Stimulated activated CD8-positive, alpha-beta memory T cell treated with anti-CD3 and anti-CD28 coated beads, Interleukin-12 subunit alpha, Interleukin-12 subunit beta, amount 100 ng/mL, for 4 hours (primary cell): ENCODE measurements at places on chromosomes 5 and 9.

DNA sequence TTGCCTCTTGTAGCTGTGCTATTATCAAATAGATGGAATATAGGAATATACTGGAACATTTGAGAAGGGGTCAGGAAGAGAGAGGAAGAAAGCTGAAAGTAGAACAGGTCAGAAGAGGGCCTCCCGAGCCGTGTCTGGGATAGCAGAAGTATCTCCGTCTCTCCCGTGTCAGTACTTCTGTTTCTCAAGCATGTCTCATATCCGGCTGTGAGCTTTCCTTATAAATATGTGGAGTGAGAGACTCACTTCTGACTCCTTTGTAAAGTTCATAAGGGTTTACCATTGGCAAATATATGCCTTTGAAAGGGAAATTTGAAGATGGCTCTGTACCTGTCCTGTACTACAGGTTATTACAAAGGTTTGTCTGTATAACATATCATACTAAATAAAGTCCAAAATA lies 50.3 kb downstream of the MOCS2 start:
- no peak for DNase-seq

DNA sequence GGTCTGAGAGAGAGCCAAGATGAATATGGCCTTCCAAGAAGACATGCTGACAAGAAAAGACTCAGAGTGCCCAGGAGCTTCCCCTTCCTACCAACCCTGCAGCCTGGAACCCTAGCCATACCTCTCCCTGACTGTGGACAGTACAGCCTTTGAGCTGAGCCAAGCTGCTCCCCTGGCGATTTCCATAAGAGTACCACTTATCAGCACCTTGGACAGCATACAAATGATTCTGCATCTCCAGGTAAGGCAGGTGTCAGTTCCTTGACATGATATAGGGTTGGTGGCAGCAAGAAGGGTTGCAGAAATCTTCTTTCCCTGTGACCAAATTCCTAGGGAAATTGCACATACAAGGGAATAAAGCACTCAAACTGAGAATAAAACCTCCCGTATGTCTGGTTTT lies 58.3 kb downstream of the MFAP3 start:
- DNase-seq, result no peak

- DNase-seq, result peak; percentile 4
Observed at GRCh38 chr9:1009101-1009707, 32.7 kb downstream of the DMRT3 start.

DNA sequence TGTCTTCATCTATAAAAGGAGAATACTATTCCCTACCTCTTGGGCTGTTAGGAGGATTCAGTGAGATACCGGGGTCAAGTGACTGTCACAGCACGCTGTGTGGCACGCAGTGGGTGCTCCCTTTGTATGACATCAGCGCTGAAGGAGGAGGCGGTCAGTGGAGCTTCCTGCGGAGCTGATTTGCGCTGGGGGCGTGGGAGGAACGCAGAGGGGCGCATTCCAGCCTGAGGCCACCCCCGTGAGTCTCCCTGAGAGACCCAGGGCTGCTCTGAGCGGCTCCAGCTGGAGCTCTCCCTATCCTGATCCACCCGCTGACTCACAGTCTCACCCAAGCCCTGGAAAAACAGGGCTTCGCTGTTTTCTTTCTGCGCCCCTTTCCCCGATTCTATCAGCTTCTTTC lies 24.3 kb upstream of the NEURL1B start:
- DNase-seq, result no peak

DNA sequence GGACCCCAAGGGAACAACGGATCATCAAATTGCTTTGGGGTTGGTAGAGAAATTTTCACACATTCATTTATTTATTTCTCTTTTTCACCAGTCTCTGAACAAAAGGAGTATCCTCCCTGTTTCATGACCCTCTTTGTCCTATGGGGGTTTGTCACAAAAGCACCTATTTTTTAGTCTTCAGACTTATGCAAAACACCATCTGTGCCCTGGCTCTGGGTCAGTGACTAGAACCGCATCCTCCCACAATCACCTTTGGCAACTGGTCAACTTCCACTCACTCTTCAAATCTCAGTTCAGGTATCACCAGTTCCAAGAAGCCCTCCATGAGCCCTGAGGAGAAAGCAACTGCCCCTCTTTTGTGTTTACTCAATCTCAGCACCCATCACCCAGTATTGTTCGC lies 395.7 kb downstream of the CDK5RAP2 start:
- no peak for DNase-seq

GRCh38 chr9:124220946-124221451 lies 36.8 kb upstream of the NEK6 start:
- no peak for DNase-seq

GRCh38 chr5:133780619-133781280 lies 168.4 kb upstream of the FSTL4 start:
- no peak for DNase-seq

GRCh38 chr5:43772764-43773477 lies 169.9 kb downstream of the NNT start:
- no peak for DNase-seq

DNA sequence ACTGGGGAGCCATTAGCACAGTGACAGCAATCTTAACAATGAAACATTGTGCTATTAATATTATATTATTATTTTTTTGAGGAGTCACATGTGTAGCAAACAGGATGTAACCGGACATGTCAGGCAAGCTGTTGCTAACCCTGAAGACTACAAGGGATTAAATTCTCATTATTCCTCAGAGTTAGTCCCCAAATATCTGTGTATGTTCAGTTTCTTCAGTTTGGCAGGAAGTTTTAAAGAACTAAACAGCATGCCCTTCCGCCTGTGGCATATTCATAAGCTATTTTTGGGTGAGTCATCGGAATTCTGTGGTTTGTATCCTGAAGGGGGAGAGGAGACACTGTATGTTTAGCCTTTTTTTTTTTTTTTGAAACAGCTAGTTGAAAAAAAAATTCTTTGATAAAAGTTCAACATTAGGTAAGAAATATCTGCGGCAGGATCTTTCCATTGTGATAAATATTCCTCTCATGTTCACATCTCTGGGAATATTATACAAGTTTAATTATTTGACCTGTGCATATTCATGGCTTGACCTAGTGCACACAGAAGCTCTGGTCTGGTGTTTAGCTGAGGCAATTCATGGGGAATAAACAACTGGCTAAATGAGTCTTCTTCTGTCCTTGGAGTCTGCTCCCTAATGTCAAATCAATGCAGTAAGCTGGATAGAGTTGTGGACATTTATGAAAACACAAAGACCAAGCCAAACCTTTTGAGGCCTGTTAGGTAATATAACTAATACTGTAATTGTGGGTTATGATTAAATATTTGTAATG lies 202.7 kb upstream of the CDKN2B start:
- no peak for DNase-seq

- DNase-seq, result no peak
Observed at GRCh38 chr5:131685516-131686171, 50.6 kb upstream of the RAPGEF6 start.

DNA sequence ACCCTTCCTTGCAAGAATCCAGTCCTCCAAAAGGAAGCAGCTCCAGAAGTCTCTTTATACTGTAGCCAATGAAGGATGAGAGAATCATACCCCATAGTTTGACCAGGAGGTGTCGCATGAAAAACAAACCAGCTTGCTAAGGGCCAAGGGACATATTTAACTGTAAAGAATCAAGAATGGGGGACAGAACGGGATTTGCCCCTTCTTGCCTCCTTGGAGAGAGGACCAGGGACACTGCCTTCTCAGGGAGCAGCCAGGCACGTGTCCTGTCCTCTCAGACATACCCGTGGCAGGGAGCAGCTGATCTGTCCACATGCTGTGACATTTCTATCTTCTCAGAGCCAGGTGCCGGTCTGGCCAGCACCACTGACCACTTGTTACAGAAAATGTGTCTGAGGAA lies 11.7 kb downstream of the PRUNE2 start:
- DNase-seq, result no peak

- DNase-seq, result no peak
Observed at GRCh38 chr9:115469841-115470240, 351.9 kb upstream of the TNC start.

- DNase-seq, result no peak
Observed at GRCh38 chr9:27665136-27665535, 91.9 kb upstream of the C9orf72 start.

GRCh38 chr5:88685591-88686541 lies 197.1 kb downstream of the MEF2C start:
- no peak for DNase-seq

DNA sequence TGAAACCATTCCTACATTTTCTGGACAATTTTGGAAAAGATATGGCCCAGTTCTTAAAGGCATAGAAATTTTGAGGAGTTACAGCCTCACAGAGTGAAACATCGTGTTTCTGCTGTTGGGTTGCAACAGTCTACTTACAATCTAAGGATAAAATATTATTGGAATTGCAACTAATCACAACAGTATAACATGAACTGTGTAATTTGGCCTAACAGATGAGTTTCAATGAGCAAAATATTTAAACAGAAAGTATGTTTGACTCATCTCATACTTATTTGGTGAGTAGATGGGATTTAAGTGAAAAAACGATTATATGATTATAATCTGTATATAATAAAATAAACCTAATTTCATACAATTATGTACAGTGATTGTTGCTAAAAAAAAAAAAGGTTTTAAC lies 1061.8 kb downstream of the CDH12 start:
- DNase-seq, result no peak

DNA sequence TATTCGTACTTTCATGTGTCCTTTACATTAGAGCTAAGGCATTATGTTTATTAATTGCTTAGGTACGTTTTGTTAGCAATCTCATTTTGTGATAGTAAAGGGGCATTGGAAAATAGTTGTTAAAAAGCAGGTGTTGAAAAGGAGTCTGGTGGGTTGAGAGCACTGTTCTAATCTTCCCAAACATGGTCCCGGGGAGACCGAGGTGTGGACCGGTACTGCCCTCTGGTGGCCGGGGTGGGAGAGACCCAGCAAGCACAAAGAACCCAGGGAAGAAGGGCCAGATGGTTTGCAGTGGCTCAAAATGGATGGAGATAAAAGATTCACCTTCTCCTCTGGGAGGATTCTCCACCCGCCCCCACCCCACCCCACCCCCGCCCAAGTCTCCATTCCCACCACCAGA lies 26.1 kb downstream of the IDNK start:
- peak; percentile 49 for DNase-seq

GRCh38 chr5:51382521-51383130 lies 622 bp upstream of the ISL1 start:
- no peak for DNase-seq

DNA sequence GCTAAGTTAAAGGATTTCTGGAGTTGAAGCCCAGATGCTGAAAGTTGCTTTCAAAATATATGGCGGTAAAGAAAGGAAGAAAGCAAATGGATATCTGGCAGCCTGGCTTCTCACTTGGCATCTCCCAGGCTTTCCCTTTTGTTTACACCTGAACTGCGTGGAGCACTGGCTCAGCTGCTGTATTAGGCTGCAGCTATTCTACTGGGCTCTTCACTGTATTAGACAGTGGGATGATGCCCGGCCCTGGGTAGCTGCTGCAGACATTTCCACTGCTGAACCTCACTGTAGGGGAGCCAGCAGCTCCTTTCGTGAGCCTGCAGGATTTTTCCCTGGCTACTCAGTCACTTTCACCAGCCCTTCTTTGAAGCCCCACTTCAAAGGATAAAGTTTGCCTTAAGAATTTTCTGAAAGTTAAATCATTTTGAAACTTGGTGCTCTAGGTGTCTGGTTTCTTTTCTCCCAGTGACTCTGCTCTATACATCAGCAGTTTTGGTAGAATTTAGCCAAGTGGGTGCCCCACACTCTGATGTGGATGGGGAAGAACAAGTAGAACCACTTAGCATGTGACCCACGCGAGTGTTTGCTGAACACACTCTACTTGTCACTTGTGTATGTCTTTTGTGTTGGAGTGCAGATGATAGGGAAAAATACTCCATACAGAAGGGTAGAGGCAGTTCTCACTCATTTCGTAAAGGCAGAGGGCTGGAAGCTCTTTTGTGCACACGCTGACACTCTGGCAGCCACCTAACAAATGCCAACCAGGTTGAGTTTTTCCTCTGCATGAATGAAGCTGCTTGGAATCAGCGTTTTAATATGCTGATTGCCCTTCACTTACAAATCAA lies 49.9 kb downstream of the C9orf152 start:
- DNase-seq, result no peak

DNA sequence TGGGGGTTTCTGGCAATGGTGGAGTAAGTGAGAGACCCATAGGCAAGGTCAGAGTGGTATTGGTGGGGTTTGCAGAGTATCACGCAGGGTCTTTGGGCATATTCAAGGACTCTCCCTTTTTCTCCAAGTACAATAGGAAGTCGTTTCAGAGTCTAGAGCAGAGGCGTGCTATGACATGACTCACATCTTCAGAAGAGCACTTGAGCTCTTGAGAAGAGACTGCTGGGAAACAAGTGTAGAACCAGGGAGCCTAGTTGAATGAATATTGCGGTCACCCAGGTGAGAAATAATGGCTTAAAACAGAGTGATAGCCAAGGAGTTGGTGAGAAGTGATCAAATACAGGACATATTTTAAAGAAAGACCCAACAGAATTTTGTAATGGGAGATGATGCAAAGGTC lies 813.4 kb downstream of the TLE1 start:
- DNase-seq, result no peak

- DNase-seq, result no peak
Observed at GRCh38 chr5:126341906-126342630, 81.1 kb upstream of the GRAMD2B start.

- DNase-seq, result no peak
Observed at GRCh38 chr5:9878206-9878605, 248.1 kb upstream of the TAS2R1 start.

DNA sequence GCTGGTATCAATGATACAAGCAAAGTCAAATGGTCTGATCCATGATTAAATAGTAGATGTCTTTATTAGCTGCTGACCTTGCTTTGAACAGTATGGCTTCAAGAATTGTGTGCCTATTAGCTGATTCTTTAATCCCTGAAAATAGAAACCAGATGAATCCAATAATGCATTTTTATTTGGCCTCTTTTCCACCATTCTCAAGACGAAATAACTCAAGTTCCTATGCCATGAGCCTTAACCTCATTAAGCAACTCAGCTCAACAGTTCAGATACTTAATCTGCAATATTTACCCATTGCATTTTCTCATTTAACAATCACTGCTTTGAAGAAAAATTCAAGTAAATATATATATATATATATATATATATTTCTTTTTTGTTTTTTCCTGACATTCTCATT lies 588.6 kb upstream of the MEF2C start:
- no peak for DNase-seq

DNA sequence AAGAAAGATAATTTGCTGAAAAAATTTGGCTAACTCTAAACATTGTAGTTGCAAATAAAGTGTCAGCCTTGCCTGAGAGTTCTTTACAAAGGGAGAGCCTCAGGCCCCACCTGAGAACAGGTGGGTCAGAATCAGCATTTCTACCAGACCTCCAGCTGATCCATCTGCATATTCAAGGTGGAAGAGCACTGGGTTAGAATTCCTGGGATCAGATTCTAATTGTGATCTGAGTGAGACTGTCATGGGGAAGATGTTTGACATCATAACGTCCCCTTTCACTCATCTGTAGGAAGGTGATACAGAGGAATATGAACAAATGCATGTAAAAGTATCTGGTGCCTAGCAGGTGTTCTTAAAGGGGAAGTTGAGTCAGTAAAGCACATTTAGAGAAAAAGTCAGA lies 54.6 kb downstream of the FBXL7 start:
- no peak for DNase-seq

GRCh38 chr5:119022017-119022745 lies 33.8 kb upstream of the DTWD2 start:
- no peak for DNase-seq
